ENCODE measurements at places on chromosomes 13 and 19.

GRCh38 chr13:32025730-32026129 lies 5.8 kb upstream of the FRY start:
- no peak for DNase-seq

DNA sequence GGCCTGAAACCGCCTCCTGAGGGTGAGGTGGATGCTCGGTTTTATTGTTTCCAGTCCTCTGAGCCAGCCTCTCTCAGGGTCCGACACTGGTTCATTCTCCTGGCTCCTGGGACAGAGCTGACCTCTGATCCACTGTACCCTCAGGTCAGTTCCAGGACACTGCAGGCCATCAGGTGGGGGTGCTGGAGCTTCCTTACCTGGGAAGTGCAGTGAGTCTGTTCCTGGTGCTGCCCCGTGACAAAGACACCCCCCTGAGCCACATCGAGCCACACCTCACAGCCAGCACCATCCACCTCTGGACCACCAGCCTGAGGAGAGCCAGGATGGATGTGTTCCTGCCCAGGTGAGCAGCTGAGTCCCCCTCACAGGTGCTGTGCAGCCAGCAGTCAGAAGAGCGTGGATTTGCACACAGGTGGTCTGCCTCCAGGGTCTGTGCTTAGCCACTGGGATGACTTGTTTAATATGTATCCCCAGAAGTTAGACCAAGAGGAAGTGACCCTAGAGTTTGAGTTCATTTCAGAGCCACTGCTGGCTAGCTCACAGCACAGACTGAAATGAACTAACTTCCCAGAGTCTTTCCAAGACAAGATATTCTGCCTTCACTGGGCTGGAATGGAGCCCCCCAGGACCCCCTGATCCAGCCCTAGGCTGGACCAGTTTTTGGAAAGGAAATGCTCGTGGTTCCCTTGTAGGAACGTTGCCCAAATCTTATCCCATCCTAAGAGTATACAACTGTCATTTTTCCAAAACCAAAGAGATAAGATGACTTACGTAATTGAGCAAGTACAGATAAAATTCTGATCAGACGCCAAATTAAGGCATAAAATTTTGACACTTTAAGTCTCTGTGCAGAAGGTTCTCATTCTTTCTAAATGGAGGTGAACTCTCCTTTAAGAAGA lies 8.8 kb downstream of the SERPINE3 start:
- DNase-seq = no peak

DNA sequence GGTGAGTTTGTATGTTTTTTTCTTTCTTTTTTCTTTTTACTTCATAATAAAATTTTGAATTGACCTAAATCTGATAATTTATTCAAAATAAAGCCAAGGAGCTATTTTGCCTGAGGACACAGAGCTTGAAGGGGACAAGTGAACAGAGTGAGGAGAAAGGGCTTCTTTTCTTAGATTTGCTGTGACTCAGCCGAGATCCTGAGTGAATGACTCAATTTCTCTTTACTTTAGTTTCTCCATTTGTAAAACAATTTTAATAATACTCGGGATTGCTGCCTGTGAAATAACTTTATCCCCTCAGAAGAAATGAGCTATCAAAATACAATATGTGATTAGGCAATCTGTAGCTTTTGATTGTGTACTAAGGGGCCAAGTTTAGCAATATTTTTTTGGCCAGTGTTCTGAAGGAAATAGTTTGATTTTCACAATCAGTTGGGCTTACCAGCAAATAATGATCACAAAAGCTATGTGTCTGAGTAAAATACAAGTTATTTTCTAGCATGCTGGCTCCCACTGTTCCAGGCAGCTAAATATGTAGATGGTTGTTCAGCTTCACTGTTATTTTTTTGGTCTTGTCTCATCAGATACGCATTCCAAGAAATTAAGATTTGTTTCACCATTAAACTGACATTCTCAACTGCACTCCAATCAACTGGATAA lies 437.5 kb downstream of the FGF9 start:
- no peak for DNase-seq

DNA sequence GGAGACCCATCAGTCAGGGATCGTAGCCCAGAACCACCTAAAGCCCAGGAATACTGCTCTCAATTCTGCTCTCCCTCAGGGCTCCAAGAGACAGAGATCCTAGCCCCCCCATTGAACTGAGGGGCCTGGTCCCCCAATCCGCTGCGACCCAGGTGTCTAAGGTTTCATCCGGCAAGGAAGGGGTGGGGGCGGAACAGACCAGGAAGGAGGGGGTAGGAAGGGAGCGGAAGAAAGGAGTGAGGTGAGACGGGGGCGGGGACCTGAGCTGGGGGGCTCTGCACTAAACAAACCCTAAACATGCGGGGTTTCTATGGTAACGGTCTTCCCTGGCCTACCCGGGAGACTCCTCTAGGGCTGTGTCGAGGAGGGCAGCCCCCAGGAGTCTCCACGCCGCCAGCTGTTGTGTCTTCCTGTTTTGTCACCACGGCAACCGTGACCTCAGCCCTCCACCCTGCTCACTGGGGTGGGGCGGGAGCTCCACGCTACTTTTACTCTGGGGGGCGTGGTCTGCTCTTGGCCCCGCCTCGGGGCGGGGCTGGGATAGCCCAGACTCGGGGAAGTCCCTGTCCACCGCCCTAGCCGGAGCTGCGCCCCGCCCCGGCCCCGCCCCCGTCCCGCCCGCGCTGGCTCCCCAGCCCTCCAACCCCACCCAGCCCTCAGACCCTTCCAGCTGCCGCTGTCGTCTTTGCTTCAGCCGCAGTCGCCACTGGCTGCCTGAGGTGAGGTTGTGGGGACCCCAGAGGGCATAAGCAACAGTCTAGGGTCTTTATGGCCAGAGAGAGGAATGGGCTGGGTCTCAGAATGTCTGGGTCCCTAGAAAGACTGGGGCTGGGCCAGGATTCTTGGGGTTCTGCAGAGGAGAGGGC lies at the start of gene MYADM:
Gene MYADM (plus strand): TSS at position 659 of the 866 bp plus-strand sequence. CDS start 5,647 bp downstream, outside the sequence.
- DNase-seq = no peak

- no peak for DNase-seq
These were observed 36.1 kb downstream of the MTUS2 start for GRCh38 chr13:28856287-28856686.
